A549 treated with Mapracorat at 1 μM for 4 hours (cell line): ENCODE measurements at places on chromosomes 11 and 22. TPM values are rescaled to one million over a fixed set of nuclear protein-coding genes. Genes with fewer than 3 reads are reported as not detected.

SEPTIN5 gene
- total RNA-seq, result 6.7 to 11.9 TPM (median 9.7 TPM) in 5 replicates

CLP1 gene
- total RNA-seq, result 26.8 to 28.8 TPM (median 28.0 TPM) in 5 replicates

IGF2 gene
- total RNA-seq, result 2.0 to 2.5 TPM (median 2.3 TPM) in 5 replicates

MAP6 gene
- 1.5 to 1.9 TPM (median 1.8 TPM) in 5 replicates for total RNA-seq

RAG2 gene
- not detected in 5 replicates for total RNA-seq

PELI3 gene
- total RNA-seq, result 3.6 to 5.6 TPM (median 5.1 TPM) in 5 replicates

SYNGR1 gene
- 11.2 to 14.1 TPM (median 12.3 TPM) in 5 replicates for total RNA-seq

PGR gene
- total RNA-seq, result not detected in 5 replicates

ART1 gene
- not detected in 5 replicates for total RNA-seq

ACR gene
- not detected in 5 replicates for total RNA-seq

TSGA10IP gene
- total RNA-seq, result not detected in 5 replicates

HBG1 gene
- not detected in 5 replicates for total RNA-seq

MMP13 gene
- not detected in 5 replicates for total RNA-seq

OR10A6 gene
- not detected in 5 replicates for total RNA-seq

OR5AN1 gene
- not detected in 5 replicates for total RNA-seq

DDT gene
- 116 to 169 TPM (median 161 TPM) in 5 replicates for total RNA-seq

CRYBB2 gene
- total RNA-seq, result not detected in 5 replicates

OR10D3 gene
- total RNA-seq, result not detected in 5 replicates

SLC22A6 gene
- total RNA-seq, result not detected in 5 replicates

C1QTNF6 gene
- 9.1 to 13.4 TPM (median 12.2 TPM) in 5 replicates for total RNA-seq

OR4A15 gene
- not detected in 5 replicates for total RNA-seq

BIRC2 gene
- total RNA-seq, result 28.2 to 34.9 TPM (median 28.9 TPM) in 5 replicates

LDHAL6A gene
- total RNA-seq, result not detected in 5 replicates

KCNE3 gene
- not detected in 5 replicates for total RNA-seq

MS4A15 gene
- total RNA-seq, result not detected in 5 replicates

RAB3IL1 gene
- 16.0 to 23.0 TPM (median 19.1 TPM) in 5 replicates for total RNA-seq

TEX54 gene
- total RNA-seq, result not detected in 5 replicates

SCN2B gene
- total RNA-seq, result not detected in 5 replicates

TP53AIP1 gene
- total RNA-seq, result 0.09 to 0.51 TPM (median 0.11 TPM) in 3 of 5 replicates, not detected in the others

OSBP gene
- total RNA-seq, result 28.1 to 32.8 TPM (median 29.0 TPM) in 5 replicates

WT1 gene
- total RNA-seq, result 5.0 to 5.8 TPM (median 5.3 TPM) in 5 replicates

C11orf97 gene
- total RNA-seq, result not detected in 5 replicates

CHEK1 gene
- total RNA-seq, result 27.5 to 34.0 TPM (median 31.4 TPM) in 5 replicates
